ENCODE measurements at places on chromosomes 4 and X.

DNA sequence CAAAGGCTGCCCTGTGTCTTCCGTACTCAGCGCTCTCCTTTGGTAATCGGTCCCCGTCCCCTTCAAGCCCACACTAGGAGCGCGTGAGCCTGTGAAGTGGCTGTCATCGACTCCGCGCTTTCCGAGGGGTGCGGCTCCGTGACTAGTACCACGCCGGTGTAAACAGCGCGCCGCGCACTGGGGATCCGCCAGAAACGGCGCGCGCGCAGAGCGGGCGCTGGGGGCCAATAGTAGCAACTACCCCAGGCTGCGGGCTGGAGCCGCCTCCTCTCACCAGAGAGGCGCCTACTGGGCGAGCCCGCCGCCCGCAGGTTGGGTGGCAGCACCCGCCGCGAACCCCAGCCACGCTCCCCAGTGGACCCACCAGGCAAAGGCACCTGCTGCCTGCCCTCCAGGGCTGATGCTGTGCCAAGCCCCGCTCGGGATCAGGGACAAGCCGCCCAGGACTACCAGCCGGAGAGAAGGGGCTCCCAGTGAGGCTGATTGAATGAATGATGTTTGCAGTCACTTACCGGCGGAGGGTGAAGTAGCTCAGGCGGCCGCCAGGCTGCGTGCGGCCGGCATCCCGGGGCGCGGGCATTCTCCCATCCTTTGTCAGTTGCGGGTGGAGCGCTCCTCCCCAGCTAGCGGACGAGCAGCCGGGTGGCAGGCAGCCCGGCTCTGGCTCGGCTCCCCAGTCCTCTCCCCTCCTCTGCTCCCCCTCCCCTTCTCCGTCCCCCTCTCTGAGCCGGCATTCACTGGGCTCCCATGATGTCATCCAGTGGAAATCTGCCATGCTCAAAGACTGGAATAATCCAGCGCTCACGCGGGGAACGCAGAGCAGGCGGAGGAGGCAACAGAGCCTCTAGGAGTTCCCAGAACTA is 370.3 kb upstream of the SMIM31 start:
- no peak for DNase-seq

- DNase-seq: peak; percentile 3
These were observed 236.1 kb upstream of the EDNRA start for GRCh38 chr4:147244786-147245185.

- DNase-seq: no peak
These were observed 175.3 kb upstream of the FGF13 start for GRCh38 chrX:138886769-138887168.

DNA sequence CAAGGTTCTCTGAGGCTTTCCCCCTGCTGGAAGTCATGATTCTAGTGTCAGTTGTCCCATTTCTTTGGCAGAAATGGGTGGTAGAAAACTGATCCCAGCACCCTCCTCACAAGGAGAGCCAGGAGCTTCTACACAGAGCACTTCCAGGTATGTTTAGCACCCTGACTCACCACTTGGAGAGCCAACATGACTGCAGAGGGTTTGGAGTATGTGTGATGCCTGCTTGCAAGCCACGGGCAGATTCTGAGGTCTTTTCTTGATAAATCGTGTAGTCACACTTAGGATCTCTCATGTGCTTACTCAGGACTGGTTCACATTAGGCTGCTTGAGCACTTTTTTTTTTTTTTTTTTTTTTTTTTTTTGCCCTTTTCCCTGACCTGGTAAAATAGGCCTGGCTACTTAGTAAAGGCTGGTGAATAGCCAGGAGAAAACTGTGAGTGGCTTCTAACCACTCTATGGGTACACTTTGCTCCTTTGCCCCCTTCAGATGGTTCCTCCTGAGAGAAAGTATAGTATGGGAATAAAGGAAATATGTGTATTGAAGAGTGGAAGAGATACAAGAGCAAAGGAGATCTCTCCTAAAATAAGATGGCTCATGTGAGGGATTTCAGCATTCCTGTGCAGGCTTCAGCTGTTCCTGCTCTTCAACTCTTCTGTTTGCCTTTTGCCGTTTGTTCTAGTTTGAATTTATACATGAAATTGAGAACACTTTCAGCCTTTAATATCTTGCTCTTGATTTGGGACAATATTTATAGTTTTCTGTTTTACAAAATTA is 103.6 kb downstream of the EMCN start:
- DNase-seq: no peak

- DNase-seq: no peak
These were observed 802.6 kb downstream of the PDHA2 start for GRCh38 chr4:96642490-96642889.

DNA sequence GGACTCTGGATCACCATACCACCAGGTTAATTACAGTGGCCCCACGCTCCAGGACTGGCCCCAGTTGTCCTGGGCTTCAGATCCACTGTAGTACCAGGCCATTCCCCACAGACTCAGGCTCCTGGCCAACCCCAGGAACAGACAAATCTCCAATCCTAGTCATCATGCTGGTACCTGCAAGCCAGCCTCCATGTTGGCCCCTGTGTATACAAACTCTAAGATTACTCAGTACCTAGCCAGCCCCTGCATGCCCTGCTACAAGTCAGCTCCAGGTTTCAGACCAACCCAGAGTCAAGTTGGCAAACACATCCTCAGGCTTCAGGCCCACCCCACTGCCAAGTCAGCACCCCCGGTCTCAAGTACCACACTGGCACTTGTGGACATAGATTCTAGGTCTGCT is 85.9 kb downstream of the KLF8 start:
- no peak for DNase-seq

GRCh38 chr4:42871671-42872290 is 20.7 kb upstream of the GRXCR1 start:
- DNase-seq: no peak

GRCh38 chrX:94743478-94743877 is 1069.5 kb downstream of the FAM133A start:
- DNase-seq: no peak

DNA sequence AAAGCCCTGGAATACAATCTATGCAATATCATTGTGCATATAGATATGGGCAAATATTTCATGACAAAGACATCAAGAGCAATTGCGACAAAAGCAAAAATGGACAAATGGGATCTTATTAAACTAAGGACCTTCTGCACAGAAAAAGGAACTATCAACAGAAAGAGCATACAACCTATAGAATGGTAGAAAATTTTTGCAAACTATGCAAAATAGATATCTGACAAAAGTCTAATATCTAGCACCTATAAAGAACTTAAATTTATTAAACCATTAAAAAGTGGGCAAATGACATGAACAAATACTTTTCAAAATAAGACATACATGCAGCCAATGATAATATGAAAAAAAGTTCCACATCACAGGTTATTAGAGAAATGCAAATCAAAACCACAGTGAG is 312.9 kb downstream of the GLUD2 start:
- no peak for DNase-seq

DNA sequence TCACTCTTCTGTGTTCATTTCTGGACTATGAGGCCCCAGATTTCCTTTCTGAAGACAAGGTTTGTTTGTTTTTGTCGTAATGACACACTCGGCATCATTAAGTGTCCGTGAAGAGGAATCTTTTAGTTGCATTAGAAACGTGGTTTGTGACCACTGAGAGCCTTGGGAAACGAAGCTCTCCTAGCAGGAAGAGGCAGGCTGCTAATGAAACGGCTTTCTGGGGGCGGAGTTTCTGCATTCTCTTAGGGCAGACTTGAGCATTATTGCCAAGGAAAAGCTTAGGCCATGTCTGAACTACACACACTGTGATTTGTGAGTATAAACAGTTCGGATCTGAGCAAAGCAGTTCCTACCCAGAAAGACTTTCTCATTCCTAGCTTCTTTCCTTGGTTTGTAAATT is 64.0 kb downstream of the SOX3 start:
- no peak for DNase-seq

- no peak for DNase-seq
These were observed 78.1 kb upstream of the TRIM2 start for GRCh38 chr4:153126137-153126536.

DNA sequence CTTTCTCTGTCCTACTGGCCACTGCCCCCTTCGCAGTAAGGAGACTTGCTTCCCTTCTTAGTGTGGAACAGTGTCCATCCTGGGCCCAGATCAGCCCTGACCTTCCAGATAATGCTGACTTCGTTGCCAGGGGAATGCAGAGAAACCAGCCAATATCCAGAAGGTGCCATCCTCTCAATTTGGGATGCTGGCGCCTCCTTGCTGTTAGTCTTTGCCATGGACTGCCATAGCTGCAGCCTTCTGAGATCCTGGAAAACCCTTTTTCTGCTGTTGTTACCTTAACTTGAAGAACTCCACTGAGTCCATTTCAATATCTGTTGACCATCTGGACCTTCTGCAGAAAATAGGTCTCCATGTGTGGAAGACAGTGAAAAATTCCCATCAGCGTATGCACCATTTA is 21.8 kb downstream of the RAI2 start:
- DNase-seq: no peak

GRCh38 chr4:153771046-153771445 is 11.2 kb upstream of the RNF175 start:
- no peak for DNase-seq

GRCh38 chr4:33453436-33453835 is 2733.3 kb downstream of the PCDH7 start:
- DNase-seq: no peak

GRCh38 chr4:819401-820229 is 6.3 kb downstream of the CPLX1 start:
- no peak for DNase-seq

DNA sequence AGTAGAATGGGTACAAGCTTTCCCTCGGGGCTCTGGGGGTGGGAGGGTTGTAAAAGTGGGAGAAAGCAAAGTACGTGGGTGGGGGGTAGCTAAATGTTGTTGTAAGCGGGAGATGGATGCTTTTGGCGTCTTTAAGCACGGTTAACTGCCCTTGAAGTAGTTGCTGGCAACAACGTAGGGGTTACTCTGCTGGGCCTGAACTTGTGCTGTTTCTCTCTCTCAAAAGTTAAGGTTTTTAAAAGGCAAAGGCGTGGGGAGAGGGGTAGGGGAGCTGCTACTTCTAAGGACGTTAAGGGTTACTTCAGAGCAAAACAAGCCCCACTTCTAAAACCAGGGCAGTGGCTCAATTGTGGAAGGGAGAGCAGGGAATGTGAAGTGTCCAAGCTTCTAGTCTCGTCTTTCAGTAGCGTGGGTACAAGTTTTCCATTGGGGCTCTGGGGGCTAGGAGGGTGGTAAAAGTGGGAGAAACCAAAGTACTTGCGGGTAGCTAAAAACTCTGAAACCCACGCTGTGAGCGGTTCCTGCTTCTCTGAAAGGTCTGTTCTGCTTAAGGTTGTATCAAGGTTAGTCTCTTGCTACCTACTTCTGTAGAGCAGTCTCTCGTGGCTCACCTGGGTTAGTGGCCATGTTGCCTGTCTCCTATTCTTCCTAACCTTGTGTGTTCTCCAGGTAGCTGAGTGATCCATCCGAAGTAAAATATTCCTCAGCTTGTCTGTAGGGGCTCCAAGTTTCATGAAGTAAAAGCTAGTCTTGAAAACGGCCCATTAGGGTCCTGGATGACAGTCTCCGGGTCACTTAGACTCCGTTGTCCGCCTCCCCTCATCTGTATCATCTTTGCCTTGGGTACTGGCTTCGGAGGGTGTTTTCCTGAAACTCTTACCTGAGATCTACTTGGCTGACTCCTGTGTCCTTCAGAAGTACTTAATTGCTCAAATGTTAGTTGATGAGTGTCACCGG is 1.7 kb upstream of the WDR1 start:
- DNase-seq: no peak

DNA sequence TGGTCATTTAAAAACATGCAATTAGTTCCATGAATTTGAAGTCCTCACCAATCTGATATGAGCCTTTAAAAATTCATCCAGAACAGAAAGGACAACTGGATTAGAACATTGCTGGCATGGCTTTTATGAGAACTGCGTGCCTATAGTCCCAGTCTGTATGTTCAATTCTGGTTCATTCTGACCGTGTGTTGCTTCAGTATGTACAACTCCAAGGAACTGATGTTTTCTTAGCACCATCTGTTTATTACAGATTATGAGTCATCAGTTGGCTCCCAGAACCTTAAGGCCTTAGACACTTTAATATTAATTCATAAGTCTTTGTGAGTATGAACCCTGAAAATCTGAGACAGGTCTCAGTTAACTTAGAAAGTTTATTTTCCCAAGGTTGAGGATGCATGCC is 115.0 kb downstream of the CEP44 start:
- peak; percentile 53 for DNase-seq

DNA sequence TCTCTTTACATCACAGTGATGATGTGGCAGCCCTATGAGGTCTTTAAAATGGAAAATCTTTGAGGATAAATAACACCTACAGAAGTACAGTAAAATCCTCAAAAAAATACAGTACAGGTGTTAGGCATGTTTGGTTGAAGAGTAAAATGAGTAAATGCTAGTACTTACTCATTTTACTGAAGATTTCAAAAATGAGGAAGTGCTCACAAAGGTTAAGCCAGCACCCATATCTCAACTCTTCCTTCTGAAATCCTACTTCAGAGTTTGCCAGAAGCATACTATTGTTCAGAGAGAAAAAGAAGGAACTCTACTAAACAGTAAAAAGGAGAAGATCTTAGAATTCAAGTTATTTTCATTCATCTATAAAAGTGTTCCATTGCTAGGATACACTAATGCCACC is 130.9 kb downstream of the CBR4 start:
- no peak for DNase-seq

- no peak for DNase-seq
These were observed 5.2 kb downstream of the NKX3-2 start for GRCh38 chr4:13539047-13539618.

GRCh38 chr4:150518559-150518958 is 63.4 kb upstream of the MAB21L2 start:
- DNase-seq: no peak

DNA sequence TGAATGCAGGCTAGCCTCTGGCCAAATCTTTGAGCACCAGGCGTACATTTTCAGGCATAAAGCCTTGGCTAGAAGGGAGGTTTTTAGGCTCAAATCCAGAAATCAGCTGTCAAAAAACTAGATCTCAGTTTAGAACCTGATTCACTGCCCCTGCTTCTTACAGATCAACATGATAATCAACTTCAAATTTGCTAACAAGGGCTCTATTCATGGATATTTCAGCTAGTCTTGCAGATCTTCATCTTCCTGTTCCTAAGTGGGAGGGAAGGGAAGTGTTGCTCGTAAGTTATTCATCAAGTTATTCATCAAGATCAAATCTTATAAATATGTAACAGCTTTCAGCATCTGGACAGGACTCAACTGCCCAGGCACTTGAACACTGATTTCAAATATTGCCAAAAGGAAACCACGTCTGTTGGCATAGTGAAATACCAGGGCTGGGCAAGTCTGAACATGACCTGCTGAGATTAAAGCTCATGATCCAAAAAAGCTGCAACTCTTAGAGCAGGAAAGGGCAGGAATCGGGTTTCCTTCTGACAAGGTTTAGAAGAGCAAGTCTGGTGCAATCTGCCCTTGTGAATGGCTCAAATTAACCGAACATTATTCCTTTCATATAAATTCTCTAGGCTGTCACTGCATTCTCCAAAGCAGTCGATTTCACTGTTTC is 200.3 kb downstream of the PDGFC start:
- DNase-seq: peak; percentile 92

- no peak for DNase-seq
These were observed 64.4 kb downstream of the TBC1D19 start for GRCh38 chr4:26648260-26648659.

- no peak for DNase-seq
These were observed 27.3 kb upstream of the GPRASP2 start for GRCh38 chrX:102684772-102685520.

All from HFF-Myc (cell line).